ENCODE measurements at places on chromosomes 2 and 18. TPM values are rescaled to one million over a fixed set of nuclear protein-coding genes. Genes with fewer than 3 reads are reported as not detected.

DNA sequence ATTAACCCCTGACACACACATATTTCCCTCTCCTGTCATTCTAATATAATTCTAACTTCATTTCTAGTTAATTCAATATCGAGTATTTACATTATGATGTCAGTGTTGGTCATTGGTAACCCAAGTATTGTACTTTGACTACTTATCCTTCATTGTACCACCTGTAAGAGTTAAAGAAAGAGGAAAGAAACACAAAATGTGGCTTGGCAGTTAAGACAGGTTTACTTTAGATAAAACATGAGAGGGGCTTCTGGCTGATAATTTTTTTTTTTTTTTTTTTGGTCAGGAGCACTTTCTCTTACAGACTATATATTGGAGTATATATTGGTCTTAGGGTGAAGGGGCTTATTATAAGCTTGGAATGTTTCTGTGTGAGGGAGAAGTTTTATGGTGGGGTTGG, 57.0 kb upstream of the ACYP2 start:
- H3K36me3 ChIP-seq: no peaks in the 10 kb centered on the region
- H3K4me1 ChIP-seq: peaks cover 15% of the 10 kb centered on the region
- no peak overlapping the region for H3K27ac ChIP-seq

DNA sequence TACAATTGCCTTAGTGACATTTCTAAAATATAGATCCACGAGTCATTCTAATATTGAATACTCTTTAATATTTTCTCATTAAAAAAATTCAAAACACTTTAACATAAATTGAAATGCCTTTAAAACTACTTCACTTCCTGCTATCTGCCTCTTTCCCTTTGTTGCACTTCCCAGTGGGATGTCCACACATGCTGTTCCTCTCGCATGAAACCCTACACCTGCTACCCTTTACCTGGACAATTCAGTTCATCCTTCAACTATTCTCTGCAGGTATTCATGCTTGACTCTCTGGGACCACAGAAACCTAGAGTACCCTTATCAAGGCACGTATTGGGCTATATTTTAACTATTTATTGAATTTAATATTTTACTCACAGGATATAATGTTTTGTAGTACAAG, 373.3 kb upstream of the GALNT5 start:
- H3K4me3 ChIP-seq: no peak overlapping the region
- DNase-seq: no peak
- H3K4me1 ChIP-seq: no peaks in the 10 kb centered on the region
- no peak overlapping the region for H3K27ac ChIP-seq
- H3K36me3 ChIP-seq: no peaks in the 10 kb centered on the region

DNA sequence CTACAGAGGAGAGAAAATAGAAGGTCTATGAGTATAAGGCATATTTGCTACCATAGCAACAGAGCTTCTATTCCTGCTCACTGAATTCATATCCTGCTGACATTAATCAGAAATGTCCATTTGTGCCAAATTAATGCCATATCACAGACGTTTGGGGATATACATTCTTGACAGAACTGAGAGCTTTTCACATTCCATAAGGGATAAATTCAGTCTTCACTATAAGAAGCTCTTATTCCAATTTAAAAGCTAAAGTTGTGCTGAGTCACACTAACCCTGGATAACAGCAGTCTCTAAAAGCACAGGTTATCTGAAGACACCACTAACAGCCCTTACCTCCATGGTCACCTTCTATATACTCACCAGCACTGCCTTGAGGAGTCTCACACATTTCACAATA, 178.1 kb downstream of the RAB3GAP1 start:
- H3K27ac ChIP-seq: no peak overlapping the region
- no peak for DNase-seq

Gene DNER
- not detected for total RNA-seq

Gene ARHGEF4
- total RNA-seq: 0.58 TPM

- H3K36me3 ChIP-seq: peaks cover 16% of the 10 kb centered on the region
- no peak for DNase-seq
- peak overlapping the region; percentile 24 for H3K4me3 ChIP-seq
- peaks cover 35% of the 10 kb centered on the region for H3K4me1 ChIP-seq
Observed at GRCh38 chr2:64635976-64636911, 17.5 kb downstream of the SERTAD2 start.

GRCh38 chr2:221929259-221929658, 357.2 kb upstream of the EPHA4 start:
- no peaks in the 10 kb centered on the region for H3K27me3 ChIP-seq
- no peak for DNase-seq
- no peak overlapping the region for H3K27ac ChIP-seq
- no peak overlapping the region for H3K4me3 ChIP-seq
- H3K36me3 ChIP-seq: no peaks in the 10 kb centered on the region

DNA sequence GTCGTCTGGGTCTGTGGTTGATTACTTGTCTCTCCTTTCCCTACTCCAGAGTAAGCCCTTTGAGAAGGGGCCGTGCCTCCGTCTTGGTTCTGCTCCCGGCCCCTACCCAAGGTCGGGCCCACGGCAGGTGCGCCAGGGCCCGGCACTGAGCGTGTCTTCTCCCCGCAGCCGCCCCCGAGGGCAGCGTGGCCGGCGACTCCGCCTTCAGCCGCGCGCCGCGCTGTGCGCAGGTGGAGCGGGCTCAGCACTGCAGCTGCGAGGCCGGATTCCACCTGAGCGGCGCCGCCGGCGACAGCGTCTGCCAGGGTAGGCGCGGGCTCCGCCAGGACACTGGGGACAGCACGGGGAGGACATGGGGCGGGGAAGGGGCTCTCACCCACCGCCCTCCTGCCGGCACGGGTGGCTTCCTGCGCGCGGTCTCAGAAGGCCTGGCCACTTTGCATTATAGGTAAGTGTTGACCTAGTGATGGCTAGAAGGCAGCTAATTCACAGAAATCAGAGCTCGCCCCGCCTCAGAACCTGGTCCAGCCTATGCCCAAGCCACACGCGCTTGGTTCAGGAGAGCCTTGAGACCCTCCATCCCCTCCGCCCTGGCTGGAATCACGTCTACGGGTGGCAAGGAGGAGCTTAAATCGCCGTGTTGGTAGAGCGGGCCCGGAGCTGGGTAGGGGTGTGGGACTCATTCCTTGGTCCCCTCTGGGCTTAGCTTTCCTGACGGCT, 43.5 kb downstream of the FBLN7 start:
- peak overlapping the region; percentile 88 for H3K4me3 ChIP-seq
- H3K27ac ChIP-seq: peak overlapping the region; percentile 98
- no peaks in the 10 kb centered on the region for H3K27me3 ChIP-seq
- peak; percentile 78 for DNase-seq
- H3K36me3 ChIP-seq: peaks cover 33% of the 10 kb centered on the region
- peaks cover 66% of the 10 kb centered on the region for H3K4me1 ChIP-seq

- no peak overlapping the region for H3K4me3 ChIP-seq
- no peaks in the 10 kb centered on the region for H3K4me1 ChIP-seq
- no peak overlapping the region for H3K27ac ChIP-seq
- H3K27me3 ChIP-seq: no peaks in the 10 kb centered on the region
Observed at GRCh38 chr18:79883461-79884293, 67.8 kb downstream of the SLC66A2 start.

DNA sequence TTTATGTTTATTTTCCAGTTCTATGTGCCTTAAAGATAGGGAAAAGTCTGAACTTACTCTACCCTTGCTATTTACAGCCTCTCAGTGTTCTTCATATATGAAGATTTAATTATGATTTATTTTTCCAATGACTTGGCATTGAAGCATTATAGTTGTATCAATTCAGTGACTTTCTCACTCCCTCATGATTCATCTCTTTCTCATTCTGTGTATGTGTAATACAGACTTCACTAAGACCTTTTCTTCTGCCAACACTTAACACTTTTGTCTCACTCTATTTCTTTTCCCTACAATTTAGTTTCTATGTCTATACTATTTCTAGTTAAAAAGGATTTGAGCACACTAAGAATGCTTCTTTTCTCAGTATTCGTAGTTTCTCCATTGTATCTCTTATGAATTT, 1470.3 kb upstream of the ACVR2A start:
- H3K27me3 ChIP-seq: no peaks in the 10 kb centered on the region
- H3K27ac ChIP-seq: no peak overlapping the region
- H3K4me1 ChIP-seq: no peaks in the 10 kb centered on the region
- H3K36me3 ChIP-seq: no peaks in the 10 kb centered on the region
- no peak overlapping the region for H3K4me3 ChIP-seq

DNA sequence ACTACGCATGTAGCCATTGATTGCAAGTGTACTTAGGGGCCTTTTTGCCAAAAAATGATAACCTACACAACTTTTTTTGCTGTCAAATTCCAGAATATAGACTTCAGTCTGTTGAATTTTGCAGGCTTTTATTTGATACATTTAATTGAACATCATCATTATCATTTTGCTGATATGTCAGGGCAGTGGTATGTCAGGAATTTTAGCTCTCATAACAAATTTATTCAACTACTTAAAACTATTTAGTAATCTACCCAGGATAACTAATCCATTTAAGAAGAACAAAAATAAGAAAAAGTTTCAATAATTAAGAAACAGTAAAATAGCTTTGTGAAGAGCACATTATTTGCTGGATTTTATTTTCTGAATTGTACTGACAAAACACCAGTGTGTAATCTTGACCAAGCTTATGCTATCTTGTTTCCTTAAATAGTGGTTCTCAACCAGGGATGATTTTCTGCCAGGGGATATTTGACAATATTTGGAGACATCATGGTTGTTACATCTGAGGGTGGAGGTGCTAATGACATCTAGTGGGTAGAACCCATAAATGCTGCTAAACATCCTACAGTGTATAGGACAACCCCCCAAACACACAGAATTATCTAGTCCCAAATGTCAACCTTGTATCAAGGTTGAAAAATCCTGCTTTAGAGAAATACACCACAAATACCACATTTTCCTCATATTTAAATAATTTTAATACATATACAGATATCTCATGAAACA, 12.1 kb upstream of the TTN start:
- DNase-seq: no peak
- H3K4me3 ChIP-seq: no peak overlapping the region
- peaks cover 3% of the 10 kb centered on the region for H3K4me1 ChIP-seq
- H3K27ac ChIP-seq: no peak overlapping the region
- H3K36me3 ChIP-seq: no peaks in the 10 kb centered on the region

Gene PLEK
- total RNA-seq: 7.6 TPM

- H3K4me3 ChIP-seq: no peak overlapping the region
- DNase-seq: no peak
- H3K27me3 ChIP-seq: no peaks in the 10 kb centered on the region
Observed at GRCh38 chr2:25491003-25491696, 149.4 kb upstream of the DNMT3A start.

Gene MBP
- total RNA-seq: 40.4 TPM

Gene WNT10A
- 5.2 TPM for total RNA-seq

DNA sequence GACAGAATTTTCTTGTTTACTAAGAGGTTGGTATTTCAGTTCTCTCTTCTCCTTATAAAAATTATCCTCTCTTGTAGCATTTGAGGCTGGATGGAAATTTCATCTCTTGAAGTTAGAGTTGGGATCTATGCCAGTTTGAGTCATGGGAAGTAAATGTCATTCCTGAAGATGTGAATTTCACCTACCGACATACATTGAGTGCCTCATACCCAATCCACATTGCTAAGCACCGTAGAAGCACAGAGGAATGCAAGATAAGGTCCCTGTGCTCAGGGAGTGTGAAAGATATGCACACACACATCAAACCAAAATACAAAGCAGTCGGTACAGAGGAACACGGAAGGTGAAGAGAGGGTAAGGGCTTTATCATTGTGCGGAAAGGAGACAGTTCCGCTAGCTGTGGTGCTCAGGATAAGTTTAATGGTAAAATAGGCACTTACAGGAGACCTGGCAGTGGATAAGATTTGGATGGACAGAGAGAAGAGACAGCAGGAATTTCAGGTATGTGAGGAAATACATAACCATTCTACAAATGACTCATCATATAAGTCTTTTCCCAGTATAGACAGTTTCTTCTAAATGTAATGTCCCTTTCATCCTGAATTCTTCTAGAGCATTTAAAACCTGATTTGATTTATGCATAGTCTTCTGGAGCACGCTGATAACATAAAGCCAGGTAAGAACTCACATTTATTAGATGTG, 205.3 kb upstream of the ST6GAL2 start:
- no peaks in the 10 kb centered on the region for H3K36me3 ChIP-seq
- H3K27me3 ChIP-seq: no peaks in the 10 kb centered on the region
- no peak overlapping the region for H3K27ac ChIP-seq
- no peak overlapping the region for H3K4me3 ChIP-seq
- no peaks in the 10 kb centered on the region for H3K4me1 ChIP-seq

Gene SIX3
- not detected for total RNA-seq

DNA sequence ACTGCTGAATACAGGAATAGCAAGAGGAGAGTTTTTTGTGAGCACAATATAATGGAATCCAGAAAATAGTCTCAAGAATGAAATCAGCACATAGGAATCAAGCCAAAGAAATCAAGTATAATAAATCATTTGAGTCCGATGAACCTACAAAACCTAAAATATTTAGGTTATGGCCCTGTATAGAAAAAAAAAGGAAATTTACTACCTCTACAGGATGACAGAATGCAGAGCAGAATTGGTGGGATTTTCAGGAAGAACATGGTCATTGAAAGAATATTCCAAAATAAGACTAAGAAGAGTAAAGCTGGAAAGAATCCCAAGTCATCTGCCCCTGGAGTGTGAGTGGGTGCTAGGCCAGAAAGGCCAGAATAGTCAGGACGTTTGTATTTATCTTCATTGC, 1041.2 kb upstream of the CDH2 start:
- H3K27me3 ChIP-seq: no peaks in the 10 kb centered on the region
- no peak overlapping the region for H3K27ac ChIP-seq
- no peaks in the 10 kb centered on the region for H3K36me3 ChIP-seq
- DNase-seq: no peak
- no peak overlapping the region for H3K4me3 ChIP-seq

Gene CFLAR
- 343 TPM for total RNA-seq

DNA sequence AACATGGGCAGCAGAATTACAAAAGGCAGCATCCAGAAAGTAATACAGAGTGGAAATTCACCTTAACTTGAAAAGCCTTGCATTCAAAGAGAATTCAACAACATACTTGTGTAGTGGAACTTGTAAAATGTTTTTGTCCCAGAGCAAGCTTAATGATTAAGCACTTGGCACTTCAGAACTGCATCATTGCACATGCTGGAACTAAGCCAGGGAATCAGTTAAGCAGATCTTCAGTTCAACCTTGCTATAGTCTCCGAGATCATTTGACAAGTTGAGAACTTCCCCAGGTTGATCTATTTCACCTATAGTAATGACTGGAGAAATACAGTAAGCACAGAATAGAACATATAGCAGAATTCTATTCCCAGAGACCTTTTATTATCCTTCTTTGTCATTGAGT, 1337.2 kb upstream of the NXPH2 start:
- DNase-seq: no peak
- H3K27me3 ChIP-seq: no peaks in the 10 kb centered on the region
- H3K4me1 ChIP-seq: no peaks in the 10 kb centered on the region
- H3K36me3 ChIP-seq: no peaks in the 10 kb centered on the region
- H3K4me3 ChIP-seq: no peak overlapping the region

Gene ALPG
- total RNA-seq: not detected

GRCh38 chr2:240411261-240412160, 24.0 kb upstream of the GPC1 start:
- peaks cover 1% of the 10 kb centered on the region for H3K27me3 ChIP-seq
- no peaks in the 10 kb centered on the region for H3K36me3 ChIP-seq
- no peaks in the 10 kb centered on the region for H3K4me1 ChIP-seq
- DNase-seq: no peak

GRCh38 chr18:46866523-46866922, 50.8 kb downstream of the PIAS2 start:
- peaks cover 3% of the 10 kb centered on the region for H3K4me1 ChIP-seq
- H3K36me3 ChIP-seq: peaks cover 42% of the 10 kb centered on the region
- H3K4me3 ChIP-seq: no peak overlapping the region
- no peak for DNase-seq
- no peaks in the 10 kb centered on the region for H3K27me3 ChIP-seq

GRCh38 chr2:23375448-23375847, 9.5 kb upstream of the KLHL29 start:
- DNase-seq: no peak
- peaks cover 4% of the 10 kb centered on the region for H3K4me1 ChIP-seq
- H3K4me3 ChIP-seq: no peak overlapping the region
- no peaks in the 10 kb centered on the region for H3K36me3 ChIP-seq

Gene CD207
- not detected for total RNA-seq

Gene RAB6C
- not detected for total RNA-seq

Data from activated CD4-positive, alpha-beta memory T cell treated with anti-CD3 and anti-CD28 coated beads for 36 hours (primary cell).